Stimulated activated CD4-positive, alpha-beta T cell treated with anti-CD3 and anti-CD28 coated beads, Interleukin-15, amount 100 ng/mL, for 1 hour (primary cell): ENCODE measurements at places on chromosomes 7 and 10.

DNA sequence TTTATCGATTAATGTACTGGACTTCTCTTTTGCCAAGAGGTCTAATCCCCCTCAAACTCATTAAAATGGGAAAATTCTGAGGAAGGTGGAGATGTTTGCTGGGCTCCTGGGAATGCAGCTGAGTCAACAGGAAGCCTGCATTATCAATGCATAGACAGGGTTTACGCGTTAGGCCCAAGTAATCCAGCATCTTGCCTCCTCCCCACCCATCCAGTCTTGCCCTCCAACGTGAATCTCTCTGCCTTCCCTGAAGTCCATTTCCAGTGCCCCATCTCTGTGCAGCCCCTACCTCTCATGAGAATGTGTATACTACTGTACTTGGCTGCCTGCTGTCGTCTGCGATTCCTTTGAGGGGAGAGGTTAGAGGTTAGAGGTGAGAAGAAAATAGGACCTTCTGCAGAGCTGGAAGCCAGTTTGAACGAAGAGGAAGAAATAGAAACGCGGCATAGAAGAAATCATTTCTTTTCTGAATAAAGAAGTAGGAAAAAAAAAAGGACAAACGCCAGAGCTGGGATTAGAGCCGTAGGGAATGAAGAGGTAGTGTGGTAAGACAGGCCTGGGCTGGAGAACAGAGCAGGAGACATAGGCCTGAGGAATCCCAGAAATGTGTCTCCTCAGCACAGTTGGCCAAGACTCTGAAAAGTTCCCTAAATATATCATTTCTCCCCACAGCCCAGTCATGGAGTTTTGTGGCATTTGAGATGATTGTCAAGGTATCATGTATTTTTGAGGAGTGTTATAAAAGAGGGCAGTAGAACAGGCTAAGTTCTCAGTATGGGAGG lies 75.6 kb downstream of the MYOF start:
- DNase-seq = no peak

DNA sequence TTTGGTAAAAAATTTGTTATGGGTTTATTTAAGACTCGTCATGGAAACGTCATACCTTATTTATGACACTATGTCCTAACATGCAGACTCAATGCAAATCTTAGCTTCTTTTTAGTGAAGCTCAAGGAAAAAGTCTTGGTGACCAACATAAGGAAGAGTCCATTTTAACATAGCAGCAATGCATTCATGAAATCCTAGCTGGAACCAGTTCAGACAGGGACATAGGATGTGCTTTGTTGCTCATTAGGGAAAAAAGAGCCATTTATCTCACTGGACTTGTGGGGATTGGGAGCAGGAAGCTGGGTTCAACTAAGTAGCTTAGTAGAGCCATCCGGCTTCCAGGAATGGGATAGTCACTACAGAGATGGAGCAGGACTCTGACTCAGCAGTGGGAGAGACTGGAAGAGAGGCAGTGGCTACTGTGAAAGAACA lies 100.7 kb upstream of the DKK1 start:
- no peak for DNase-seq

DNA sequence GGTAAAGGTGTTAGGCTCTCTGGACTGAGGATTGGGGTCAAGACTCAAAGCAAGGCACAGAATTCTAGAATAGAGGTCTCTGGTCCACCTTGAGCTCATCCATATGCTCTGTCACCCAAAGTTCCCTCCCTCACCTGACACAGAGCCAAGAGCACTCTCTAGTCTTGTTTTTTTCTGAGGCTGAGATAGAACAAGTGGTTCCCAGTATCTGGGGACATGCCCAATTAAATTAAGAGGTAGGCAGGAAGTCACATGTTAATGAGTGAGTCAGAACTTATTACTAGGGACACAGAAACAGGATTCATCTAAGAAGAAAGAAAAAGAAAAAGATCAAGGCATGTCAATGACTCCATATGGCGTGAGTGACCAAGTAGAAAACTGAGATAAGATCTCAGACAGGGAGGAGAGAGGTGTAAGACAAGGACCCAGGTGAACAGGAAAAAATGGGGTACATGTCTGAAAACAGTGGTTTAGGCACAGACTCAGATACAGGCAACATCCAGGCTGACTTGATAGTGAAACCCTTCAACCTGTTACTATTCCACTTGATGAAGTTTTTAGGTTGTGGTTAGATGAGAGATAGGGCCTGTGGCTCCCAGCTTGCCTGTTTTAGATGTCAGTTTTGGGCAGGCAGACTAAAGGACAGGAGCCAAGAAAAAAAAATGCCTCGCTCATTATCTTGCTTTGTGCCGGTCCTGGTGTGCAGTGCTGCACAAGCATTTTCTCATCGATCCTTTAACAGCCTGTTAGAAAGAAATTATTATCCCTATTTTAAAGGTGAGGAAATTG lies 609.9 kb downstream of the CCSER2 start:
- no peak for DNase-seq

GRCh38 chr7:46349490-46349889 lies 428.4 kb upstream of the IGFBP3 start:
- no peak for DNase-seq

DNA sequence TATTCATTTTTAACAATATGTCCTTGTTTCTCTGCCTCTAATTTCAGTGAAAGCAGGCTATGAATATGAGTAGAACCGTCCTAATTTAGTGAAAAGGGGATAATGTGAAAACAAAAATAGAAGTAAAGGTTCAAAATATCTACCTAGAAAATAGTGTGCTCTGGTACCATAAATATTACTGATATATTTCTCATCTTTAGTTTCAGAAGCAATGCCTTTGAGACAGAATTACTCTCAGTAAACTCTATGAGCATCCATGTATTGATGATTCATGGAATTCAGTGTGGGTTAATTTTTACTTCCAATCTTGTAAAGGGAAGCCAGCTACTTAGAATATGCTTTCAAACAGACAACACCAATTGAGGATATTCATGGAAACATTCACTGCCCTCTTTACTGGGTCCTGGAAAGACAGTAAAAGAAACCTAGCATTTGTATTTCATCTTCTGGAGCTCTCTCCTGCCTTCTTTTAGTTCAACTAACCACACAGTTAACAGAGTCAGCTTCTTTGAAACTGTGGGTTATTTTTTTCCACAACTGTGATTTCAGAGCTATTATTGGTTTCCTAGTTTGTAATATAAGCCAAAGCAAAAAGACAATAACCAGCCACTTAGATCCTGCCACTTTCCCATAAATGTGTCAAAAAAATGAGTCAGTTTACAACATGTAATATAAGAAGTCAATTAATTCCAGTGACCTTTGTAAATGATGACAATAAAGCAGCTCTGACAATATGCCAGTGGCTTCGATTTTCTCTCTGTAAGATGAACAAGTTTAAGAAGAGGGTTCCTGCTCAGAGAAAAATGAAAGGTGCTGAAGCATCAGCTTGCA lies 1.7 kb downstream of the LRRN3 start:
- no peak for DNase-seq

DNA sequence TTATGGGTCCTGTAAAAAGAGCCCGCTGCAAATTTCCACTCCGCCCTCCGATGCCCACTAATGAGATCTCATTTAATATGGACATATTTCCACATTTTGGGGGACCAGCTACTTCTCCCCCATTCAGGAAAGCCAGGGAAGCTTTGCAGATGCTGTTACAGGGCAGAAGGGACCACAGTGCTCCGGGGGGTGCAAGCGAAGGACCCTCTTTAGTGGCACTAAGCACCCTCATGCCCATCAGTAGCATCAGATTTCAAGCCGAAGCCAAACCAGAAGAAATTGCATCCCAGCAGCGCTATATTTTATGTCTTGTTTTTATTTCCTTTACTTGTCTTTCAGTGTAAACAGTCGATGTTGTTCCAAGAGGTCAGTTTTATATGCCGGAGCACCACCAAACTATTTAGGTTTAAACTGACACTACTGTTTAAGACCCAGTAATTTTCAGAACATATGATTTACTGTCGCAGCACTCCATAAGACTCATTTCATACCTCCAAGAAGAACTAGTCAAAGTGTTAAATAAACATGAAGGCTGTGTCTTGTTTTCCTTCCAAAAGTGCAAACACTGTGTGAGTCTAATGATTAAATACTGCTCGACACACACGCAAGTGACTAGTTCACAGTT lies 122.2 kb upstream of the MGMT start:
- no peak for DNase-seq

DNA sequence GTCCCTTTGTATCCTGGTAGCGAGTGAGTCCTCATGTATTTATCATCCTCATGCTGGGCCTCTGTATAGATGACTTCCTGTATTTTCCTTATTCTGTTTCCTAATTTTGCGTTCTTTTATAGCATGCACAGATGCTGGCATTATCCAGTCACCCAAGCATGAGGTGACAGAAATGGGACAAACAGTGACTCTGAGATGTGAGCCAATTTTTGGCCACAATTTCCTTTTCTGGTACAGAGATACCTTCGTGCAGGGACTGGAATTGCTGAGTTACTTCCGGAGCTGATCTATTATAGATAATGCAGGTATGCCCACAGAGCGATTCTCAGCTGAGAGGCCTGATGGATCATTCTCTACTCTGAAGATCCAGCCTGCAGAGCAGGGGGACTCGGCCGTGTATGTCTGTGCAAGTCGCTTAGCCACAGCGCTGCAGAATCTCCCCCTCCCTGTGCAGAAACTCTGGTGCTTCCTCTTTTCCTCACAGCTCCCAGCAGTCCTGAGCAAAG lies 183.1 kb upstream of the PRSS58 start:
- DNase-seq = no peak

DNA sequence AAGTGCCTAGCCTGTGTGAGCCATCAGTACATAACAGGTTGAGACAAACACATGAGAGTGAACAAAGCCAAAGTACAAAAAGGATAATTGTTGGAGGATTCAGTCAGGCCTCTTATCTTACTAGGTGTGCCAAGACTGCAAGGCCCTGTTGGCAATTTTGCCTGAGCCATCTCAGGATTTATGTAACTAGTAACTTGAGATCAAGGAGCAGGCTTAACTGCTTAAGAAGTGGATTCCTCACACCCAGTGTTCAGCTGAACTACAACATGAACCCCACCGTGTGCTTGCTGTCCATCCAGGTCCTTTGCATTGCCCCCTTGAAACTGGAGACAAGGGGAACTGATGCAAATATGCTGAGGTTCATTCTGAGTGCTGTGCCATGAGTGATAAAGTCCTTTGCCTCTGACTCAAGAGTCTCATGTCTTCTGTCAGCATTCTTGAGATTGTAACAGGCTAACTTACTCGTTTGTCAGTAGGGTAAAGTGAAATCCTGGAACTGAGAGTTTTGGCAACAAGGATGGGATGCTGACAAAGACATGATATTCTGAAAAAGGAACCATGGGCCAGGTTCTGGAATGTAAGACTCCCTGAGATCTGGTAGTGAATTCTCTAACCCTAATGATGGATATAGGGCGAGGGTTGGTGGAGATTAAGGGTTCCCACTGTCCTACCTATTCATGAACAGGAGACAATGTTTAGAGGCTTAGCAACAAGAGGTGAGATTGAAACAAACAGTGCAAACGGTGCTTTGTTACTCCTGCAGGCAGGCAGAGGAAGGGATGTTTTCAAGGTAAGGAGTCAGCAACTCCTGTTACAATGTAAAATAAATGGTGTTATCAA lies 44.1 kb upstream of the GATAD1 start:
- no peak for DNase-seq

- no peak for DNase-seq
Measured at GRCh38 chr10:6755781-6756460, 175.8 kb upstream of the PRKCQ start.
